Liver (tissue), 10 donors: ENCODE measurements at places on chromosomes 13 and 19. TPM values are rescaled to one million over a fixed set of nuclear protein-coding genes. Genes with fewer than 3 reads are reported as not detected.

DNA sequence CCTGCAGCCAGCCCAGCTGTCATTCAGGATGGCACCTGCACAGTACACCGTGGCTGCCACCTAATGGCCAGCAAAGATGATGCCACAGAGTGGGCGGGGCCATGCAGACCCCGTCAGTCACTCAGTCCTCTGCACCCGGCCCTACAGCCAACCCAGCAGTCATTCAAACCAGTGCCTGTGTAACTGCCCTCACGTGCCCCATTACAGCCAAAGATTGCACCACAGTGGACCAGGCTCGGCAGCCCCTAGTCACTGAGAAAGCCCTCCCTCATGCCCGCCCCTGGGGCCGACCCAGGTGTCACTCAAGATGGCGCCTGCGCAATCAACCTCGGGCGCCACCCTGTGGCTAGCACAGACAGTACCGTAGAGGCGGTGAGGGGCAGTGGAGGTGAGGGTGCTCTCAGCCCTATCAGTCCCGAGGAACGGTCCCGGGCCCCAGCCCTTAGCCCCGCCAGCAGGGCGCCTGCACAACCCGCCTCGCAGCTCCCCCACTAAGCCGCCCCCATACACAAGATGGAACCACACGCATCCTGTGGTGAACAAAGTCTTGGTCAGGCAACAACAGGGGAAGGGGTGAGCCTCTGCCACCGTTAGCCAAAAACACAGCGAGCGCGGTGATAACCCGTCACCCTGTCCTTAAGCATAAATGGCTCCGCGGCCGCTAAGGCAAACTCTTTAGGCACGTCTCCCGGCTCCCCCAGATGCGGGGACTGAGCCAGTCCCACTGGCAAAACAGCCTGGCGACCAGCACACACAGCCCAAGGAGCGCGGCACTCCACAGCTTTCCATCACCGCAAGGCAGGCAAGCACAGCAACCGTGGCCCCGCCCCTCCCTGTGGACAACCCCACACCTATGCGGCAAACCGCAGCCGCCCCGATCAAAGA is 2.3 kb downstream of the PEG3 start:
- peaks cover 2% of the 10 kb centered on the region for H3K36me3 ChIP-seq
- no peaks in the 10 kb centered on the region for H3K27me3 ChIP-seq
- peak; percentile 54 for DNase-seq
- peak overlapping the region; percentile 91 for H3K27ac ChIP-seq
- H3K4me3 ChIP-seq: peak overlapping the region; percentile 60

The GGN gene
- total RNA-seq: not detected

The DAZAP1 gene
- total RNA-seq: 45.0 TPM

The URAD gene
- not detected for total RNA-seq

The LRRC63 gene
- total RNA-seq: 0.84 TPM
